ENCODE measurements at places on chromosomes 4 and X. TPM values are rescaled to one million over a fixed set of nuclear protein-coding genes. Genes with fewer than 3 reads are reported as not detected.

- no peak for DNase-seq
Measured at GRCh38 chr4:6197433-6198174, 2.7 kb downstream of the JAKMIP1 start.

APLN gene
- 3.5 TPM for total RNA-seq

- DNase-seq: no peak
Measured at GRCh38 chr4:169439244-169439643, 168.5 kb upstream of the SH3RF1 start.

FSTL5 gene
- 0.08 TPM for total RNA-seq

HPGDS gene
- total RNA-seq: 0.33 TPM

GRCh38 chrX:104315555-104315954, 60.8 kb upstream of the ESX1 start:
- DNase-seq: no peak

- DNase-seq: no peak
Measured at GRCh38 chr4:87551361-87551760, 22.2 kb upstream of the SPARCL1 start.

ZCCHC12 gene
- total RNA-seq: 0.44 TPM

DNA sequence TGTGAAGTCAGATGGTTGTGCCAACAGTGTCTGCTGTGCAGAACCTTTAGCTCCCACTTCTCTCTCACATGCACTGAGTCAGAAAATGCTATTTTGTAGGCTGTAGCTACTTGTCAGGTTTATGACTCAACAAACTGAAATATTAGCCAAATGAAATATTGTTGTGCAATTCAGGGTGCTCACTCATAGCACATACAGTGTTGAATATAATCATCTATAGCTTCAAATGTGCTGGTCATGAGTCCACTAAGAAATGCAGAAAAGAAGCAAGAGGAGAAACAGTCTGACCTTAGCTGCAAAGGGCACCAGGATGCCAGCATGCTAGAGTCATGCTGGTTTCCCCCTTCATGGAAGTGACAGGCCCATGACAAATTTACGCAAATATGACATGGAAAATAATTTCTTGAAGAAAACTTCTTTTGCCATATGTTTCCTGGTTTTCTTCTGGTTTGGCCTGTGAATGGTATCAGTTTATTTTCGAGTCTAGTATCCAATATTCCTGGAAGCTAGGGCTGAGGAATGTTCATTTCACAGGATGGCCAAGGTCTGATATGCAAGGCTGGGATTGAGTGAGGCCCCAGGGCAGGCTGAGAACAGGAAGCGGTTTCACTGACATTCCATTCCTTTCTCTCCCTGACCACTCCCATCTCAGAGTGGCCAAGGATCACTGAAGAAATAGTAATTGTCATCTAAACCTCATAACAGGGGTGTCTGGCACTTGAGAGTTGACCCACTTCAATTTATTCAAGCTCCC, 10.3 kb upstream of the CXCL2 start:
- peak; percentile 16 for DNase-seq

CAPN6 gene
- total RNA-seq: 1.5 TPM

PARM1 gene
- total RNA-seq: 0.18 TPM

GRCh38 chr4:4339504-4340085, 47.3 kb upstream of the NSG1 start:
- DNase-seq: no peak

- no peak for DNase-seq
Measured at GRCh38 chr4:48470137-48470536, 13.0 kb upstream of the SLC10A4 start.

DNA sequence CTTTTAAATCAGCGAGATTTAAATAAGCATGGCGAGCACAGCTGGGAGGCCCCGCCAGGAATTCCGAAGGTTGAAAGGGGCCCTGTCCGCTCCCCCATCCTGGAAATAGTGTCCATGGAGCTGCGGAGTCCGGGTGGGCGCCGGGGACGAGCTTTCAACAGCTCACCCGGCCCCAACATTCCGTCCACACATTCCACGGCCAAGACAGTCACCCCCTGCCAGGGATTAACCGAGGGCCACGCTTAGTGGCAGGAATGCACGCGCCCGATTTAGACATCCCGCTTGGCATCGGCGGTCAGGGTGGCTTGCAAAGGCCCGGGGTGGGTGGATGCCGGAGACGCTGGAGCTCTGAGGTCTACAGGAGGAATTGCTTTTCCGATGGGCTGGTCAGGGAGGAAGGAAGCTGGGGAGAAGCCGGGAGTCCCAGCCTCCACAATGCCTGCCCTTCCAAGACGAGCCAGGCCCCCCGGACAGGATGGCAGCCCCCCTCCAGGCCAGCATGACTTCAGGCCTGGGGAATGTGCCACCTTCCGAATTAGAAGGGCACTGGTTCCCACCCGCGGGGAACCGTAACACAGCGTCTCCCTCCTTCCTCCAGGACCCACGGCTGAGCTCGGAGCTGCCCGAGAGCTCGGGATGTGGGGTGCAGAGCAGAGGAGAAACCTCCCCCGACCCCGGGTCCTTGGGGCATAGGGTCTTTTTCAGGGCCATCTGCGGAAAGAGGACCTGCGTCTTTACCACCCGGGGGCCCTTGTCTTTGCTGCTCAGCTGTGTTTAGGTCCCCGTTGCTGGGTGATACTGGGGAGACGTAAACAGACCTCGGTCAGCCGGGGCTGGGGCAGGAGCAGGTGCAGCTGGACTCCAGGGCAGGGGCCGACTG, 26.9 kb upstream of the PPP2R3B start:
- peak; percentile 30 for DNase-seq

DNA sequence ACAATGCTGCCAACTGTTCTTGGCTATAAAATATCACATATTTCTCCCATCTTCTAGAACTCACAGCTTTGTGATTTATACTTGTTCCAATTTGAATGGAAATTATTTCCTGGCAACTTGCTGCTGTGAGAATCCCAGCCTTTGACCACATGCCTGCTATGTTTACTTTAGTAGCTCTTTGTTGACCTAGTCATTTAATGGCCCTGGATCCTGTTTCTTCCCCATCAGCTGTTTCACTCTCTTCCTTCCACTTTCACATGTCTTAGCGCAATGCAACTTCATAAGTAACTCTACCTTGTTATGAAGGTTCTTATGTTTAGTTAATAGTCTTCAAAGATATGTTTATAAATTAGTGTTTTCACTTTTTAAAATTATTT, 1973.6 kb upstream of the AGA start:
- no peak for DNase-seq

BEX2 gene
- 50.4 TPM for total RNA-seq

GRCh38 chr4:99708551-99708950, 50.9 kb upstream of the C4orf54 start:
- no peak for DNase-seq

MSL3 gene
- total RNA-seq: 55.0 TPM

MAGEA1 gene
- not detected for total RNA-seq

GRCh38 chrX:17374619-17375366, at the start of gene NHS:
Gene NHS, plus strand, starts transcription at chrX:17375200. Its CDS starts 558 bp downstream, at chrX:17375758.
- peak; percentile 64 for DNase-seq

Measured in endothelial cell (in vitro differentiated cells).